Progenitor cell of endocrine pancreas (in vitro differentiated cells): ENCODE measurements at places on chromosomes 4 and X.
A peak's percentile ranks its signal among the peaks of the same experiment; 100 is the strongest.

DNA sequence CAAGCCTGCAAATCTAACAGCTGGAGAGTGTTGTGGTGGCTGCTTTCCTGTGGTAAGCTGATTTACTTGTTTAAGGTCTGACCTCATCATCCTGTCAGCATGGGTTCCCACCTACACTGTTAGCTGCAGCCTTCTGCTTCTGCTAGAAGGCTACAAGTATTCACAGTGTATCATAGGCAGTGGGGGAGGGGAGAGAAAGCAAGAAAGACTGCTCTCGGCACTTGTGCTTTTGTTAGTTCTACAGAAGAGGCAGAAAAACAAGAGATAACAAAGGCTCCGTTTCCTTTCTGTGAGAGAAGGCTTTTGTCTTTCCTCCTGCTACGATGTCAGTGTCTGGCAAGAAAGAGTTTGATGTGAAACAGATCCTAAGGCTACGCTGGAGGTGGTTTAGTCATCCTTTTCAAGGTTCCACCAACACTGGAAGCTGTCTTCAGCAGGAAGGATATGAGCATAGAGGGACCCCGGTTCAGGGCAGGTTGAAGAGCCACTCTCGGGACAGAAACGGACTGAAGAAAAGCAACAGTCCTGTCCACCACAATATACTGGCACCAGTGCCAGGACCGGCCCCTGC is at the start of gene KLHL4:
TSS of gene KLHL4 (plus strand) at position 232 of the 571 bp plus-strand sequence. CDS start at position 324, 92 bp downstream.
- DNase-seq: peak; percentile 18

DNA sequence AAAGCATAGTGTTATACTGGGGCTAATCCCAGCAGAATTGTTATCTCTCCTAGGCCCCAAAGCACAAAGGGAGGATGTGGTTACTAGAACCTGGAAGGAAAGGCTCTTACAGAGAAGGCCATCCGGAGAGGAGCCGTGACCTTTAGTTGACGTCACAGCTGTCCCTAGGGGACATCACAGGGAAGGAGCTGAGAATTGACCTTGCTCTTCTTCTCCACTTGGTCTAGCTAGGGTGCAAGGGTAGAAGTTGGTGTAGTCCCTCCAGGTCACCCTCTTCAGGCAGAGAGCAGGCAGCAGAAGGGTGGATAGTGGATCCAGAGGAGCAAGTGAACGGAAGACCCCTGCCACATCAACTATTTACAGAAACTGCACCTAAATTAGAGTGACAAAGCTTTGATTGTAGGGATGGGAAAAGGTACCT is 22.8 kb upstream of the FGF2 start:
- no peak for DNase-seq

DNA sequence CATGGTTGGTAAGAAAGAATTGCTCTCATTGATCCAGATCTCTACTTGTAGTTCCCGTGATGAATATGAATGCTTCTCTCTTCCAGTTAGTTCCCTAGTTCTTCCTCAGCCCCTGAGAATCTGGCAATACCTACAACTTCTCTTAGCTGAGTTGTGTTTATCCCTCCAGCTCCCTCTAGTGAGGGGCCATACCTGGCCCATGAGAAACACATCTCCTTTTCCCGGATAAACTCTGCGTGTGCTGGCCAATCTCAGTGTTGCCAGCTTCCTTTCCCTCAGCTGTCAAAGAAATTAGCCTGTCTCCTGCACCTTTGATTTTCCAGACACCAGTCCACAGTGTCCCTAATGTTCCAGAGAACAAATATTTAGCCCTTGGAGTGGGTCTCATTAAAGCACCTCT is 5.7 kb downstream of the CBLL2 start:
- DNase-seq: no peak

DNA sequence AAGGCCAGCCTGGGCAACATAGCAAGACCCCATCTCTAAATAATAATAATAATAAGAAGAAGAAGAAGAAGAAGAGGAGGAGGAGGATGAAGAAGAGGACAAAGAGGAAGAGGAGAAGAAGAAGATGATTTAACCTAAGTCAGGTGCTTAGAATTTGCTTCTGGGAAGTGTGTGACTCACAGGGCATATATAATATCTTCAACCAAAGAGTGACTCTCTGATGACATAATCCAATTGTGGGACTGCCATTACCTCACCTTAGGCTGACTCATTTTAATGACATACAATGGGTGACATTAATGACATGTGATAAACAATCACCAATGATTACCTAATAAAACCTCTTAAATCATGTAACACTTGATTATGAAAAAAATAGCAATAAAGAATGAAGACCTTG is 32.7 kb upstream of the MBTPS2 start:
- DNase-seq: no peak

GRCh38 chr4:11323771-11324170 is 104.9 kb downstream of the HS3ST1 start:
- DNase-seq: no peak

DNA sequence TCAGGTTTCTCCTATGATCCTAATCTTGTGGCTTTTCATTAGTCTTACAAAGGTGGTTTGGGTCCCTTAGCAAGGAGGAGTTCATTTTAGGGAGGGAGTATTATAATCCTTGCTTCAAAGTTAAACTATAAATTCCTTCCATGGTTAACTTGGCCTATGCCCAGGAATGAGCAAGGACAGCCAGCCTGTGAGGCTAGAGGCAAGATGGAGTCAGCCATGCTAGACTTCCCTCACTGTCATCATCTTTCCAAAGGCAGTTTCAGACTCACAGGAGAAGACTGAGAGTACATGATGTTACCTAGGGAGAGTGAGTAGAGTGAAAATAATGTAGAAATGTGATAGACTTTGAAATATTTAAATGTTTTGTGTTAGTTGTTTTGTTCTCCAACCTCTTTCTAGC is 192.3 kb downstream of the GPAT3 start:
- no peak for DNase-seq

- DNase-seq: no peak
Measured at GRCh38 chrX:102976793-102977495, 39.9 kb downstream of the RAB40AL start.
